ENCODE measurements at places on chromosomes 7 and 10. TPM values are rescaled to one million over a fixed set of nuclear protein-coding genes. Genes with fewer than 3 reads are reported as not detected.

IKZF1 gene
- total RNA-seq = not detected

SUN3 gene
- not detected for total RNA-seq

ACTR3C gene
- total RNA-seq = not detected

ARHGEF5 gene
- total RNA-seq = 2.2 TPM

STRIP2 gene
- 7.0 TPM for total RNA-seq

AKR1C4 gene
- 0.30 TPM for total RNA-seq

IDI2 gene
- not detected for total RNA-seq

FAM200A gene
- 6.5 TPM for total RNA-seq

MYOF gene
- total RNA-seq = 213 TPM

SPDYE2B gene
- total RNA-seq = not detected

SPAM1 gene
- not detected for total RNA-seq

TAS2R41 gene
- not detected for total RNA-seq

KCND2 gene
- not detected for total RNA-seq

FRMD4A gene
- total RNA-seq = 4.3 TPM

CYP3A4 gene
- total RNA-seq = not detected

CCT6A gene
- 305 TPM for total RNA-seq

PAOX gene
- total RNA-seq = 2.3 TPM

TMEM236 gene
- 0.07 TPM for total RNA-seq

ICA1 gene
- total RNA-seq = 0.90 TPM

EBF3 gene
- total RNA-seq = 0.14 TPM

NRAP gene
- not detected for total RNA-seq

MACC1 gene
- total RNA-seq = not detected

PRKG1 gene
- total RNA-seq = 0.01 TPM

PIK3CG gene
- total RNA-seq = not detected

ANKRD30A gene
- total RNA-seq = 0.52 TPM

SFTPA1 gene
- total RNA-seq = not detected

SYT15B gene
- total RNA-seq = 2.7 TPM

PRF1 gene
- total RNA-seq = not detected

LIPF gene
- total RNA-seq = not detected

SH2D4B gene
- total RNA-seq = 0.03 TPM

CTTNBP2 gene
- 0.53 TPM for total RNA-seq

CTBP2 gene
- 103 TPM for total RNA-seq

ASAH2 gene
- 3.6 TPM for total RNA-seq

ANK3 gene
- total RNA-seq = 0.18 TPM

SPOCK2 gene
- 0.31 TPM for total RNA-seq

EGR2 gene
- 0.43 TPM for total RNA-seq

TYSND1 gene
- 20.1 TPM for total RNA-seq

CALHM1 gene
- total RNA-seq = not detected

NDUFA5 gene
- total RNA-seq = 51.6 TPM

MGAM2 gene
- 0.01 TPM for total RNA-seq

ARHGEF35 gene
- 0.26 TPM for total RNA-seq
